ENCODE measurements at places on chromosomes 12 and 14.

DNA sequence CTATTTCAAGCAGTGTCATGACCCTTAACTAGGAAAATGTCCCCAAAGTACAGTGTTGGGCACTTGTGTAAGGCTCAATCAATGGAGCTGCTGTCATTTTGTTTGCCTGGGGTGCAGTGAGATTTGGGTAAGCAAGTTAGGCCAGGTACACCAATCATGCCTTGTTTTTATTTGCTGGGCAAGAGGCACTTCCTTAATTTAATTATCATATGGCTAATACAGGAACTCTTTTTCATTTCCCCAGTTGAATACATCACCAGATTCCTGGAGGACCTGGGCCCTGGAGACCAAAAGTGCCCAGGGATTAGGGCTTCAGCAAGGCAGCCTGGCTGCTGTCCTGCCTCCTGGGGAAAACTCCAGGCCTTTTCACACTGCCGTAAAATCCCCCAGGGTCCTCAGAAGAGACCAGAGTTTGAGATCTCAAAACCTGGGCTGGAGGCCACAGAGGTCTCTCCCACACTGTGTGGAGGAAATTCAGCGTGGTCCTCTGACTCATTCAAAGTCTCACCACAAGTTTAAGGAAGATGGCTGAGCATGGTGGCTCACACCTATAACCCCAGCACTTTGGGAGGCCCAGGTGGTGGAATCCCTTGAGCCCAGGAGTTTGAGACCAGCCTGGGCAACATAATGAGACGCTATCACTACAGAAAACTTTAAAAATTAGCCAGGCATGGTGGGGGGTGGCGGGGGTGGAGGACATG lies 28.4 kb upstream of the FOXN3 start:
- DNase-seq: no peak

DNA sequence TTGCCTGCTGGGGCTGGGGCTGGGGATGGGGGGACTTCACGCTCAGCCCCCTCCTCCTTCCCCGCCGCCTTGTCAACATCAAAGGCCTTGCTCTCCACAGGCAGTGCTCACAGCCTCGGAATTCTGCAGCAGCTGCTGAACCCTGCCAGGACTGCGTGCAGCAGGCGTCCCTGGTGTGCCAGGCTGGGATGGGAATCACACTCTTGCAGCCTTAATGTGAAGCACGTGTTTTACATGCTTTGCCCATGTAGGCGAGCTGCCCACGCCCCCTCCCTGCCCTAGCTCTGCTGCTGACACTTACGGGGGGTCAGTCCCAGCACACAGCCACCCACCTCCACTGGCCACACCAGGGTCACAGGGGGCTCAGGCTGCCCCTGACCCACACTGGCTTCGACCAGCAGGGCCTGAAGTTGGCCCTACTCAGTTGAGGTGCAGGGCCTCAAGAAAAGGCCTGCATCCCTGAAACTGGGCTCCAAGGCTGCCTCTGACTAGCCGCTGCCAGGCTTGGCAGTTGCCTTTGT lies 276.2 kb upstream of the RTL1 start:
- no peak for DNase-seq

DNA sequence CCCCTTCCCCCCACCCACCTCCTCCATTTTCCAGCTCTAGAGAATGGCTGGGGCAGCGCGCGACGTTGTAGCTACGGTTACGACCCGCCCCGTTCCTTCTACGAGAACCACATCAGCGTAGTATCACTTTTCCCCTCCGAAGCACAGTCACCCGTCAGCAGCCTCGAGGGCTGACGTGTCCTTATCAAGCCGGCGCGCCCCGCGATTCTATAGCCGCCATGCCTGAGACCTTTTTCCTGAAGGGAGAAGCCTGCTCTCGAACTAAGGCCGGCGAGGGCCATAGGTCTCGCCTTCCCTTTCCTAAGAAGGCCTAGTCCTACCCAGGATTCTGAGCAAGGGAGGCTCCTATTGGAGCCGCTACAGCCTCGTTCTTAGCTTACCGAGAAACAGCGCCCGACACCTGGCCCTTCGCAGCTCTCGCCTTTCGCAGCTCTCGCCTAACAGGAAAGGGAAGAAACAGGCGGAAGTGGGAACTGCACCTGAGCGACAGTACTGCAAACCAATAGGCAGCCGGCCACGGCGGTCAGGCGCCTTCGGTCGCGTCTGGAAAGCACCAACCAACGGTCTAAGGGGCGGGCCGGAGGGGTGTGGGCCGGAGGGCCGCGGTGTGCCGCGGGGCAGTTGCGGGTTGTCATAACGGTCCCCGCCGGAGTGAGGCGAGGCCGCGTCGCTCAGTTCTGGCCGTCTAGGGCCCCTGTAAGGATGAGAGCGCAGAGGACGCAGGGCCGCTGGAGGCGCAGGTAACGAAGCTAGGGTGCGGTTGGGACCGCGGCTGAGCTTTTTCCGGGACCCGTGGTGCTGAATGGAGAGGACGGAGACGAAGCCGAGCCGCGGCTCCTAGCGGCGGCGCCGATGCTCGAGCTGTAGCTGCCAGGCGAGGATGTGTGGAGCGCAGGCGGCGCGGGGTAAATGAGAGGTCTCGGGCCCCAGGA lies at the start of the genes MGAT2 and RPL36AL:
Gene MGAT2 (plus strand): TSS at position 618 of the 932 bp plus-strand sequence. CDS start 470 bp downstream, outside the sequence.
Gene RPL36AL (minus strand): TSS at position 445 of the 932 bp plus-strand sequence. CDS start 1,522 bp downstream, outside the sequence.
- peak; percentile 98 for DNase-seq

GRCh38 chr14:86196471-86196870 lies 666.5 kb downstream of the FLRT2 start:
- DNase-seq: no peak

GRCh38 chr12:12964255-12964654 lies 12.3 kb upstream of the GPRC5D start:
- DNase-seq: peak; percentile 24

- no peak for DNase-seq
These were observed 116.9 kb downstream of the PAWR start for GRCh38 chr12:79573820-79574219.

DNA sequence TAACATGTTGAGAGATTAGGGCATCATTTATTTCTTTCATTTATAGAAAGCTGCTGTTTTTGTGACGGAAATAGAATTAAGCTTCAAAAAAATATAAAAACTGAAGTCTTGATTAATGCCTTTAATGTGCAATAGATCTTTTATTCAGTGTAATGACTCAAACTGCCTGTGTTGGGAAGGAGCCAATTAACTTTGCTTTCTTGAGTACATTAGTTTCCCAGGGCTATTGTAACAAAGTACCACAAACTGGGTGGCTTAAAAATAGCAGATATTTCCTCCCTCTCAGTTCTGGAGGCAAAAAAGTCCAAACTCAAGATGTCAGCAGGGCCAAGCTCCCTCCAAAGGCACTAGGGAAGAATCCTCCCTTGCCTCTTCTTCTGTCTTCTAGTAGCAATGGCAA lies 36.6 kb downstream of the EID3 start:
- DNase-seq: no peak

- peak; percentile 47 for DNase-seq
These were observed 4.4 kb downstream of the LGALS3 start for GRCh38 chr14:55133416-55133815.

GRCh38 chr14:99427632-99428300 lies 52.9 kb downstream of the SETD3 start:
- no peak for DNase-seq

DNA sequence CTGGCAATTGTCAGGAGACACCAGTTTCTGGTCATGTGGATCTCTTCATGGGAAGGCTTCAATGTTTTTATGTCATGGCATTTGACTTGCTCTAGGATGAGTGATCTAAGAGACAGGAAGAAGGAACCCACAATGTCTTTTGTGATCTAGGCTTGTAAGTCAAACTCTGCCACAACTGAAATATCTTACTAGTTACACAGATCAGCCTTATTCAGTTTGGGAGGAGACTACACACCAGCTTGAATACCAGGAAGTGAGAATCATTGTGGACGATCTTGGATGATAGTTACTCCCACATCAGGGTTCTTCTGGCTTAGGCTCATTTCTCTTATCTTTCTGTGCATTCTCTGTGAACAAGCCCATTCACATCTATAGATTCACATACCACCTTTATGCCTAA lies 236.2 kb upstream of the FBXO33 start:
- no peak for DNase-seq

DNA sequence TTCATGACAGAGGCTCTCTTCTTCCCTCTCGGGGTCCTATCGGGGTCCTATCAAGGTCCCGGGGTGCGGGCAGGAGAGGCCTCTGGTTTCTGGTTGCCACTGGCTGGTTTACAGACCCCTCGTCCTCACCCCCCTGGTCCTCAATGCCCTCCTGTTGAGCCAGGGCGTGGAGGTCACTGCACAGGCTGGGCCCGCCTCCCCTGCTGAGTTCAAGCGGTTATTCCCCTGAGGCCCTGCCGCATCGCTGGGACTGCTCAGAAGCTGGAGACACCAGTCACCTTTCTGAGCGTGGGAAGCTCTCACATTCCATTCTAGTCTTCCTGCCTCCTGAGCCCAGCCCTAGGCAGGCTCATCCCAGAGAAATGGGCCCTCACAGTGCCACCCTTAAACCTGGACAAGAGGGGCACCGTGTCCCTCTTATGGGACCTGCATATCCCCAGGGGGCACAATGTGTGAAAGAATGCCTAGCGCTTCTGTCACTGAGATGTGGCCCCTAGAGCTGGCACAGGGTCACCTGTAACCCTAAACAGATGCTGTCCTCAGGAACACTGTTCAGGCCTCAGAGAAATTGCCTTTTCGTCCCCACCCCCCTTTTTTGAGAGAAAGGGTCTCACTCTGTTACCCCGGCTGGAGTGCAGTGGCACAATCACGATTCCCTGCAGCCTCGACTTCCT lies 177.7 kb upstream of the RGS6 start:
- DNase-seq: no peak

DNA sequence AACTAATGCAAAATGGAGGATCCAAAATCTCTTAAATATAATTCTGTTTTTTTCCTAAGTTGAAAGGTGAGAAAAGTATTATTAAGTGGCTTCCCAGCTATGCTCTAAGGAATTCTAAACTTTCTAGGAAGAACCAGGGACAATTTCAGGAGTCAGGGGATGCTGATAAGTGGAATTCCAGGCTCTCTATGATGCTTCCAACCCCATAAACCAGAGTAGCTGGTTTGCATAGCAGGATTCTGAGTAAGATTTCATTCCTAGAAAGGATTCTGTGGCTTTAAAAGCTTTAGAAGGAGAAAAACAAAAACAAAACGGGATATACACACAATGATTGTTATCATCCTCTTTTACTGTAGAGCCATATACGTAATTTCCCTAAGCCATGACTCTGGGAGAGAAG lies 93.9 kb downstream of the SLC16A7 start:
- DNase-seq: no peak

DNA sequence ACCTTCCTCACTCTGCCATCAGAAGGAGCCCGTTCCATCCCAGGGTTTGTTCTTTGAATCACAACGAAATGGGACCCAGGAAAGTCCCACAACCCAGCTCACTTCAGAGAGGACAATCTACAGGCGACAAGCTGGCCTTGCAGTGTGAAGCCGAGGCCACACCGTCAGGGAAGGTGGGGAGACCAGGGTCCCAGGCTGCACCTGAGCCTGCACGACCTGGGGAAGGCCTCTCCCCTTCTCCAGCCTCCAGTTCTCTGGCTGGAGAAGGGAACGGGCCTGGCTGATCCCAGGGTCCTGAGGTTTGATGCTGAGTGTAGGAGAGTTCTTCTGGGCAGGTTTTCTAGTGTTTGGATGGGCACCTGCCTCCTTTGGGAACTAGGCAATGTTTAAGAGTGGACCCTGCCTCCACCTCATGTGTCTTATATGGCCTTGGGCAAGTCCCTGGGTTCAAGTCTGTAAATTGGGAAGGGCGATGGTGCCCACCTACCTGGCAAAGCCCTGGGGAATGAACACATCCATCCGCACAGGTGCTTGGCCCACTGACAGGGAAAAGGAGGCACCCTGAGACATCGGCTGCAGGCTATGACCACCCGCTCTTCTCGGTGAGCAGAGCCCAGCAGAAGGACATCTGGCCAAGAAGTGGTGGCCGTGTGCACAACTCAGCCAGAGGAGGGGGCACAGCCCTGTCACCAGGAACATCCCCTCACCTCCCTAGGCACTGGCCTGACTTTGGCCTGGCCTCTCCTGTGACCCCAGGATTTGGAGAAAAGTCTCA lies 77.9 kb upstream of the BCL11B start:
- DNase-seq: no peak

DNA sequence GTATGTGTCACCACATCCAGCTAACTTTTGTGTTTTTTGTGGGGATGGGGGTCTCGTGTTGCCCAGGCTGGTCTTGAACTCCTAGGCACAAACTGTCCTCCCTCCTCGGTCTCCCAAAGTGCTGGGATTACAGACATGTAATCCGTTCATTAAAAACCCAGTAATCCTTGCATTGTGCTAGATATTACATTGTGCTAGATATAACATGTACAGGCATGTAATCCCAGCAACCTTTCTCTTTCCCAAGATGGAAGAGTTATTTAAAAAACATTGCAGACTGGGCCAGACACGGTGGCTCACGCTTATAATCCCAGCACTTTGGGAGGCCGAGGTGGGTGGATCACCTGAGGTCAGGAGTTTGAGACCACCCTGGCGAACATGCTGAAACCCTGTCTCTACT lies 19.7 kb downstream of the ELK3 start:
- DNase-seq: no peak

- DNase-seq: no peak
These were observed 140.5 kb upstream of the CCND2 start for GRCh38 chr12:4133029-4133428.

GRCh38 chr12:119180380-119181040 lies 1.8 kb downstream of the HSPB8 start:
- DNase-seq: no peak

DNA sequence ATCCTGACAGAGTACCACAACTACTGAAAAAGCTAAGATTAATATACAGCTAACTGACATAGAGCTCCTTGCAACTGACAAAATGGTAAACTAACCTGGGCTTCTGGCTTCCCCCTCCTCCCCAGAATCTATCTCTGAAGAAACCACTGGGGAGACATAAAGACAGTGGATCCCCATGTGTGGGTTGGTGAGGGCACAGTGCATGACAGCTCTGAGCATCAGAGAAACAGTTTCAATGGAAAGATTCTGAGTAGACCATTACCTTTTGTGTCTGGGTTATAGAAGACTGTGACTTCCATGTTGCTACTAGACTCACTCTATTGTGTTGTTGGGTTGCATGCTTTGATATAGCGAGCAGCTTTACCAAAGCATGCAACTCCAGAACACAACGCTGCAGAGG lies 247.4 kb downstream of the EFCAB11 start:
- DNase-seq: no peak

DNA sequence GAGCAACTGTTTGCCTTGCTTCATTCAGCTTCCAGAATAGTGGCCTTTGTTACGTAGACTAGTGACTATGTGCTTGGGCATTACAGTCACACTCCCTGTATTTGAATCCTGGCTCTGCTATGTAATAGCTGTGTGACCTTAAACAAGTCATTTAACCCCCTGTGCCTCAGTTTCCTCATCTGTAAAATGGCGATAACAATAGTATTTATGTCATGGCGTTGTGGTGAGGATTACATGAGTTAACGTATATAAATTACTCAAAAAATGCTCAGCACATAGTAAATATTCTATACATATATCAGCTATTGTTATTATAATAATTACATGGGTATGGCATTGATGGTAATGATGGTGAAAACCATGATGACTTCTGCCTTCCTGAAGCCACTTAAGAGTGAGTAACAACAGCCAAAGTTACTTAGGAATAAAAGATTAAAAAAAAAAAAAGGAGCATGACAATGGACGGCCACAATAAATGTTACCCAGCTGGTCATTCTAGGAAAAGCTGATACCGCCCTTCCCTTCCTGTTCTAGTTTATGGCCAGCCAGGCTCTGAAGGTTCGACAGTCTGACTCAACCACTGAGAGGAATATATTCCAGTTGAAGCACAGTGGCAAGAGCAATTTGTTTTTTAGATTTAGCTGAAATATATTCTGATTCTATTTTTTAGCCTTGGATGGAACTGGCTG lies 9.9 kb upstream of the ADIPOR2 start:
- no peak for DNase-seq
